ENCODE measurements at places on chromosomes 2 and 18.

DNA sequence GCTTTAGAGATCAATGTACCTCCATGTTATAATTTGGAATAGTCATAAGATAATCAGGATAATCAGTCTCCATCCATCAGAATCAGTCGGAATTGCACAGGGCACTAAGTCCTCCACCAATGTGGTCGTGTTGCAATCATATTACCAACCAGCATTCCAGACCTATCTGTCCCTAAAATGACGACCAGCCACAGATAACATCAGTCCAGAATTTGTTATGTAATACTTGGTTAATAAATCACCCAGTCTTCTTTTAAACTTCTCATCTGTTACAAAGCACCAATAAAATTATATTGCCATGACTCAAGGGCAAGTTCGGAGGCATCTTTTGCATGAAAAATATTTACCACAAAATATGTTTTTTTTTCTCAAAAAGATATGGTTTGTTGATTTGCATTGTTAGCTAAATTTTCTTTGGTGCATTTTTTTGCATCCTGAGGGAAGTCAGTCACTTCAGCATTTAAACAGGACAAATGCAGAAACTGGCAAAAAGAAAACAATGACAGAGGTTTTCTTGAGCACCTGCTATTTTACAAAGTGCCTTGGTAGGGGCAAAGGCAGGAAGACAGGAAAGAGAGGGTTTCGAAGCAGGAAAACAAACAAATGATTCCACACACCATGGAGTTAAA, 29.3 kb downstream of the PIEZO2 start:
- no peak for DNase-seq

- no peak for DNase-seq
These were observed 9.7 kb upstream of the SFXN5 start for GRCh38 chr2:73081181-73081671.

DNA sequence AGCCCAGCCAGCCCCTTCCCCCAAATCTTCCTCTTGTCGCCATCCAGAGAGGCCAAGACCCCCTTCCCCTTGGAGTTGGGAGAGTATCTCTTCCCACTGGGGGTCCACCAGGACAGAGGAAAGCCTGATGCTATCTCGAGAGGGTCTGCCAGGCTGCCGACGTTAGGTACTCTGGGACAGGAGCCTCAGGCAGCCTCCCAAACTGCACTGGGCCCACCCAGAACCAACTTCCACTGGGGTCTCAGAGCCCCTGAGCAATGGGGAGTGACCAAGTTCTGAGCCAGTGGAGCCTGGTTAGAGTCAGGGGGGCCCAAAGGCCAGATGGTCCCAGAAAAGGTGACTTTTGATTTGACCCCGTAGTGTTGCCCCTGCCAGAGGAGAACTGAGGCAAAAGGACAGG, 189.1 kb downstream of the INHBB start:
- no peak for DNase-seq

- no peak for DNase-seq
These were observed 28.4 kb upstream of the RHOB start for GRCh38 chr2:20418519-20418918.

- DNase-seq = no peak
These were observed 453 bp upstream of the GRB14 start for GRCh38 chr2:164621764-164622105.

DNA sequence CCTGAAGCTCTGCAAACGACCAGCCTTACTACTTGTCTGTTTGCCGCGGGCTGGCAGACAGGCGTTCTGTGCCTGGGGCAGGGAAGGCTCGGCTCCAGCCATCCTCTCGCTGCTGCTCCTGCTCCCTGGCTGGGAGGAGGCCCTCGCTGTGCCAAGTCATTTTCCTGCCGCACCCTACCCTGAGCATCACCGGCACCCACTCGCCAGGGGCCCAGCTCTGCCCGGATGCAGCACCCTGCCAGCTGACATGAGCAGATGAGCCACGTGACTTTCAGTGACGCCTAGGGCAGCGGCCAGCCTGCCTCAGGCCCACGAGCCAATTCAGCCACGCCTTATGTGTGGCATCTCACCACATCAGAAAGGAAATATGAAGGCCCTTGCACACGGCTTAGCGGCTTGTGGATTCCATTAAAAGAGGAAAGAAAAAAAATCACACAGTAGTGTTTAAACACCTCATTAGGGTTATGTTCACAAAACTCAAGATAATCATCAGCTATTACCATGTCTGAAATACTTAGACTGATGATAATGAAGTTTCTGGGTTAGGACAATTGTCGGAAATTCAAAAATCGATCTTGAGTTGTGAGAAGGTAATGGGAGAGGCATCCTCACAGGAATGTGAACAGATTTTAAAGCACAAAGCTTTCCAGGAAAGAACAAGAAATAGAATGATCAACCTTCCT, 250.5 kb downstream of the TWIST2 start:
- no peak for DNase-seq

DNA sequence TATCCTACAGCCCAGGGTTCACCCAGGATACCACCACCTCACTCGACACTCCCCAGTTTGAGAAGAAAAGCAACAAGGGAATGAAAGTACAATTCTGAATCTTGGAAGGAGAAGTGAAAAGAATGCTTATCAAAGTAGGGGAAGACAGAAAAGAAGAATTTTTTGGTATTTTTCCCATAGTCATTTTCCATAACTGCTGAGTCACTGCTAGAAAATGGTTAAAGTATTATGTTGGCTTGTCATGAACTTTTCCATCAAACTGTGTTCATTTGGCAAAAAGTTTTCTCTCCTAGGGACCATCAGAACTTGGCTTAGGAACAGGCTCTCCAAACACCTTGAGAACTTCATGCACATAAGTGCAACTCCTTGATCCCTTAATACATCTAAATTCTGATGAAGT, 192.0 kb downstream of the BCL11A start:
- DNase-seq = no peak

GRCh38 chr2:72573232-72573631, 252.6 kb downstream of the EXOC6B start:
- no peak for DNase-seq

DNA sequence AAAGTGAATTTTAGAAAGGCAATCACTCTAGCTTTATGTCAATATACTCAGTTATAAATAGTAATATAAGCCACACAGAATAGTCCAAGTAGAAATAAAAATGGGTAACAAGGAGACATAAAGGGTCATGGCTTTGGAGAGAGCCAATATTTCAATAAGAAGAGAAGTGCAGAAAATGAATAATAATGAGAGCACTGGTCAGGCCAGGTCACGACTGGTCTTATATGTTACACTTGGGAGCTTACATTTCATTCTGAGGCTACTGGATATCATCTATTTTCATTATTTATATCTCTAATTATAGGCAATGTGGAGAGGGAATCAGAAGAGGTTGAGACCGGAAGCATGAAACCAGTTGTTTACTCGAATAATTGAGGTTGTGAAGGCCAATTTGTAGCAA, 180.8 kb upstream of the PID1 start:
- DNase-seq = no peak

- no peak for DNase-seq
These were observed 20.0 kb upstream of the SIX2 start for GRCh38 chr2:45029215-45029614.

DNA sequence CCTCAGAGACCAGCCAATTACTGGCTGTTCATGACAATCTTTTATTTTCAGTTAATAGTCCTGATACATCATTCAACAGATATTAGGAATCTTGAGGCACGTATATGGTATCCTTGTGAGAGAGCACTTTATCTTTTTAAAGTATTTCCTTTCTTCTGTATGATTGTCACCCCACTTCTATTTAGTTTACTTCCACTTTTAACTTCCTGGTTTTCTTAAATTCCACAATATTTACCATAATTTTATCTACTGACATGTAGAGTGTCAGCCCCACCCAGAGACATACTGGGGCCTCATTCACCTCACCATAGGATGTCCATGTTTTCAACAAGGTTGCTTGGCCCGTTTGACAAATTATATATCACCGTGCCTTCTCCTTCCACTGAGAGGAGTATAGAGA, 182.9 kb upstream of the ID2 start:
- no peak for DNase-seq

DNA sequence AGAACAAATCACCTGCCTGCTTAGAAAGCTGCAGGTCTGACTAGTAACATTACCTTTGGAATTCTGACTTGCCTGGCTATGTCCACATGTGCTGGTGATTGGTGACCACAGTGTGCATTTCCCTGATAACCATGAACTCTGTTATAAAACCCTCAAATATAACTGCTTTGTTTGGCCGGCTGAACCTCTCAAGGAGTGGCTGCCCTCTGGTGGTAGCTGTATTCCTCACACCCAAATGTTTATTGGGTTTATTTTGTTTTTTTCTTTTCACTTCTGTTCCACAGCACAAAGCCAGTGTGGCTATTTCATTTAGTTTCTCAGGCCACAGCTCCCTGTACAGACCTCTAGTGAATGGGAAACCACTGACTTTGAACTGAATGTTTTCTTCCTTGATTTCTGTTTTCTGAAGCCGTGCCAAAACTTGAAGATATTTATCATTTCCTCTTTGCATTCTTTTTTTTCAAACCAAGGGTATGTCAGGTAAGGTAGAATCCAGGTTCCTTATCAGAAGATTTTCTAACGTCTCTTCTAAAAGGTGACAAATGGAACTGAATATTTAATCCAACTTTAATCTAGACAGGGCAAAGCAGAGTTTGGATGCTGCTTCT, 549.0 kb upstream of the VRK2 start:
- peak; percentile 13 for DNase-seq

GRCh38 chr2:188248513-188248912, 43.2 kb upstream of the GULP1 start:
- no peak for DNase-seq

DNA sequence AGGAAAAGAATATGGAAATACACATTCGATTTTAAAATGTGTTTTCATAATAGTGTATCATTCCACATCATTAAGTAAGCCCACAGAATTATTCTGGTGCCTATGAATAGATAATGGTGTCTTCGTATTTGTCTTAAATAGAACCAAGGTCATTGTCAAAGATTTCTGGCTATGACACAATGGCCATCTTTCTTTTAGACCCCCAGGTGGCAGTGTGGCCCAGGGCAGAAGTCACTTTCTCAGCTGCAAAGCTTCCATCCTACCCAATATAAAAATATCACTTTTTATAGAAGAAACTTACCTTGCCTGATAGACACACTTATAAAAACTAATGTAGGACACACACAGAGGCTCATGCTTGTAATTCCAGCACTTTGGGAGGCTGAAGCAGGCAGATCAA, 57.5 kb downstream of the ZRANB3 start:
- peak; percentile 24 for DNase-seq

- DNase-seq = no peak
These were observed 221.7 kb downstream of the CTNNA2 start for GRCh38 chr2:79734518-79734917.

- no peak for DNase-seq
These were observed 29.3 kb downstream of the BCL2L11 start for GRCh38 chr2:111149882-111150455.

DNA sequence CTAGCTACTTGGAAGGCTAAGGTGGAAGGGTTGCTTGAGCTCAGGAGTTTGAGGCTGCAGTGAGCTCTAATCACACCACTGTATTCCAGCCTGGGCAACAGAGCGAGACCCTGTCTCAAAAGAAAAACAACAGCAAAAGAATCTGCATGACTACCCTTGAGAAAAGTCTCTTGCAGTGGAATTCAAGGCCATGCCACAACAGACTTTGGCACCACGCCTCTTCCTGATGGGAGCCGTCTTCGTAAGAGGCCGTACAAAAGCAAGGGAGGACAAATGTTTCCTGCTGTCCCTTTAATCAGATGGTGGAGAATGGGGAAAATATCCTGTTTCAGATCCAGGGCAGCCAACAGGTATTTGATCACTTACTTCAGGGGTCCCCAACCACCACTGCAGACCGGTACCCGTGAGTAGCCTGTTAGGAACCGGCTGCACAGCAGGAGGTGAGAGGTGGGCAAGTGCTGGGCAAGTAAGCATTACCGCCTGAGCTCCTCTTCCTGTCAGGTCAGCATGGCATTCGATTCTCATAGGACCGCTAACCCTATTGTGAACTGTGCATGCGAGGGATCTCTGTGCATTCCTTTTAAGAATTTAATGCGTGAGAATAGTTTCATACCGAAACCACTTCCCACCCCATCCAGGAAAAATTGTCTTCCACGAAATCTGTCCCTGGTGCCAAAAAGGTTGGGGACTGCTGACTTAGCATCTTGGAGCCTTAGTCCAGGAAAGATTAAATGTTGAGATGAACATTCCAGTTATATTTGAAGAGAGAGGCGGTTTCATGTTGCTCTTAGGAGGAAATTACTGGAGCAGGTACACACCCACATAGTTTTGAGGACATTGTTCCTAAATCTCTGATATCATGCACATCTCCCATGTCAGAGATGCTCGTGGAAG, 94.4 kb upstream of the XPO1 start:
- DNase-seq = no peak

GRCh38 chr2:233164128-233164635, 87.3 kb upstream of the ATG16L1 start:
- no peak for DNase-seq

DNA sequence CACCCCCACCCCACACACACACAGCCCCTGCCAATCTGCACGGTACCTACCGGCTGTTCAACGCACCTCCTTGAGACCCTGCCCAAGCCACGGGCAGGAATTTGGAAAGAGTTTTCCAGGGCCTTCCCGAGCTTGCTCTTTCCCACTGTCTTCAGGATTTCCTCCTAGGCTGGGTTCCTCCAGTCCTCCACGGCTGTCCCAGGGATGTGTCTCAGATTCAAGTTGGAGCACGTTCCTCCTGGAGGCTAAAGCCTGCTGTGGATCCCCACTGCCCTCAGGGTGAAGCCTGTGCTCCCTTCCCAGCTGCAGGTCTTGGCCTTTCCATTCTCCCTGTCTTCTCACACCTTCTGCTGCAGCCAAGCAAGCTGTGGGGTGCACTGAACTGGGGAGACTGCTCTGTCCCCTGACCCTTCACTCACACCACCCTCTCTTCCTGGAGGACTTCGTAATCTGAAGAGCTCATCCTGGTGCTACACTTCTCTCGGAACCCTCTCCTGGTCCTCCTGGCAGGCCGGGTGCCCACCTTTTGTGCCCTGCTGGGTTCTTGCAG, 54.9 kb upstream of the HS6ST1 start:
- no peak for DNase-seq

GRCh38 chr2:64400733-64401528, 53.0 kb upstream of the LGALSL start:
- DNase-seq = no peak

GRCh38 chr18:23397907-23398306, 55.2 kb upstream of the RIOK3 start:
- DNase-seq = no peak
